M059J (cell line): ENCODE measurements at places on chromosomes 3 and 15. TPM values are rescaled to one million over a fixed set of nuclear protein-coding genes. Genes with fewer than 3 reads are reported as not detected.

The UROC1 gene
- total RNA-seq: 0.02 TPM in 1 of 2 replicates, not detected in the other

GRCh38 chr3:27615555-27615954 is 106.6 kb downstream of the EOMES start:
- DNase-seq: no peak

The CD200 gene
- 0.15 and 0.20 TPM in 2 replicates for total RNA-seq

The FBXL2 gene
- total RNA-seq: 2.9 and 3.8 TPM in 2 replicates

The PAK6 gene
- 9.8 and 13.0 TPM in 2 replicates for total RNA-seq

DNA sequence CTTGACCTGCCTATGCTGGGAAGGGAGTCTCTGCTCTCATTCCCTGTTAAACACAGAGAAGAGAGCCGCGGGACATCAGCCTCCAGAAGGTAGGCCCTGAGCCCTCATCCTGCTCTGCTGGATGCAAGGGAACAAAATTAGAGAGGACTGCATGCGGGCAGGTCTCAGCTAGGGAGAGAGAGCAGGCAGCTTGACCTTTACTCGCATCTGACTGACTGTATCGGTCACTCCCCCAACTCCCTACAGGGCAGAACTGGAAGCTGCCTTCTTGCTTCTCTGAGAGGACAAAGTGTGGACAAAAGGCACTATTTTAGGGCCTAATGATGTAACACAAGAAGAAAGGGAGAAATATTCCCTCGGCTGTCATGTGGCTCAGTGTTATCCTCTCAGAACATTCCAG is 38.7 kb upstream of the ATOSA start:
- no peak for DNase-seq

DNA sequence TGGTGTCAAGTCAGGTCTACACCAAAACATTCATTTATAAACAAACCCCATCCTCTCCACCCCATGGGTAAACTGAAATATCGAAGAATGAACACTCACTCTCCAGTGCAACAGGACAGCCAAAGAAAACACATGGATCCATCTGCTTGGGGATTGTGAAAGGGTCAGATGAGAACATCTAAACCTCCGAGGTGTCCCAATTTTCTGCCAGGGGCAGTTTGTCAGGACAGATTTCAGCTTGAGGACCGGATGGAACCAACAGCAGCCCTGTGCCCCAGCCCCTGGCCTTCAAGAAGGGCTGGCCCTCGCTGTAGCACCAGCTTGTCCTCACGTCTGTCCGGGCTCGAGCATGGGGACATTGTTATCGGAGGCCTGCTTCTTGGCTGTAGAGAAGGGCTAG is 45.5 kb downstream of the PCSK6 start:
- DNase-seq: no peak

- no peak for DNase-seq
These were observed 424.5 kb upstream of the LMCD1 start for GRCh38 chr3:8077126-8077525.

The PLD1 gene
- 7.6 and 7.8 TPM in 2 replicates for total RNA-seq

- no peak for DNase-seq
These were observed 14.0 kb upstream of the CHD2 start for GRCh38 chr15:92886042-92886537.

The CLSTN2 gene
- 3.9 and 7.6 TPM in 2 replicates for total RNA-seq

- DNase-seq: no peak
These were observed 218.4 kb upstream of the MLF1 start for GRCh38 chr3:158352551-158352950.

- DNase-seq: no peak
These were observed 109.2 kb downstream of the EPHB1 start for GRCh38 chr3:134904241-134904771.

The GOLGA8Q gene
- not detected in 2 replicates for total RNA-seq

DNA sequence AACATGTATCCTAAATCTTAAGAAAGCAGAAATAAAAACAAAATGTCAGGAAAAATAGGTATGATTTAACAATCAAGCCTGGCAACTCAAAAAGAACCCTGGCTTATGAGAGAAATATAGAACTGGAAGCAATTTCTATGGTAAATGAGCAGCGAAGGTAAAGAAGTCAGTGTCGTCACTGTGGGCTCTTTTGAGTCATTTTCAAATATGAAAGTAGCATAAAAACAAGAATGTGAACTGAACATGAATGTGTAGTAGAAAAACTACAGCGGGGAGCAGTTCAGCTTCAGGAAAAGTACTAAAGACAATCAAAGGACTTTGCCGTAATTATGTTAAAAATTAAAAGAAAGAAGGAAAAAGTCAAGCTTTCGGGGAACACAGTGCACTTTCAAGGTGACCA is 17.5 kb downstream of the LSG1 start:
- DNase-seq: no peak

The SPINK8 gene
- total RNA-seq: not detected in 2 replicates

The LTK gene
- not detected in 2 replicates for total RNA-seq

- DNase-seq: peak; percentile 95
These were observed 9.8 kb downstream of the HOMER2 start for GRCh38 chr15:82942691-82943090.
